ENCODE measurements at places on chromosomes 12 and 14.

DNA sequence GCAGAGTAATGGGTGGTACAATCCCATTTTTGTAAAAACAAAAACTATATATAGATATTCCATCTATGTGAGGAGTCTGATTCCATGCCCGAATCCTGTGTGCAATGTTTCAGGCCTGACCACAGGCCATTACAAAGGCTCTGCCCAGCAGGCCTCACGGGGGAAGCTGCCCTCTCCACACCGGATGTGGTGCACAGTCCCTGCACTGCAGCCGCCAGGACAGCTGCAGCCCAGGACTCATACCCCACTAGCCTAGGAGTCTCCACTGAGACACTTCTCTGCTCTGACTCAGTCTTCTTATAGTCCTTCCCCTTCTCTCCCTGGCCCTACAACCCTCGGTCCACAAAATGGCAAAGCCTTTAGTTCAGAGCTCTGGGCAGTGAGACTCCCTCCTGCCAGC is 190.4 kb downstream of the PPM1H start:
- no peak for DNase-seq

DNA sequence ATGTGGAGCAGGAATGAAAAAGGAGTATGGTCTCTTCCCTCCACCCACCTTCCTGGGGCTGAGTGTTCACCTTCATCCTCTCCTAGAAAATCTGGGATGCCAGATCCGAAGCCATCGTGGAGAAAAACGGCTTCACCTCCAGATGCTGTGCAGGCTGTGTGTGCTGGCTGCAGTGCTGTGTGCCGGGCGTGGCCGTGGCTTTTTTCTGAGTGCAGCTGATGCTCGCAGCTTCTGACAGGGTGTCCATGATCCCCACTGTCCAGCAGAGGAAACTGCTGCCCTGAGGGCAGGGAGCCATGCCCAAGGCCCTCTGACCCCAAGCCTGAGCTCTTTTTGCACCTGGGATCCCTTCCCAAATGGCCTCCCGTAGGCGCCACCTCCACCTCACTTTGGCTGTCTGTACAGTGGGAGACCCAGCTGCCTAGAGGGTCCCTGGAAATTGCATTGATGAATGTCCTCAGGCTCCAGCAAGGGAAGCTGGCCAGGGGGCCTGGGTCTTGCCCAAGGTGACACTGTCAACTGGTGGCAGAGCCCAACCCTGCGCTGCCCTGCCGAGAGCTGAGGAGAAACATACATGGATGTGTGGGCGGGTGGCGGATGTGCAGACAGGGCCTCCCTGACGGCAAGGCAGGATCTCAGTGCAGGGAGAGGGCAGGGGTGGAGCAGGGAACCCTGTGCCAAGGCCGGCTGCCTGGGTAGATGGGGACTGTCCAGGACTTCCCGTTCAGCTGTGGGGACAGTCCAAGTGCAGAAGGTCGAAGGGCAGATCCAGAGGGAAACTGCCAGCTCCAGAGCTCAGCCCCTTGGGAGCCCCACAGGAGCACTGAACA is 53.3 kb downstream of the BEGAIN start:
- no peak for DNase-seq

DNA sequence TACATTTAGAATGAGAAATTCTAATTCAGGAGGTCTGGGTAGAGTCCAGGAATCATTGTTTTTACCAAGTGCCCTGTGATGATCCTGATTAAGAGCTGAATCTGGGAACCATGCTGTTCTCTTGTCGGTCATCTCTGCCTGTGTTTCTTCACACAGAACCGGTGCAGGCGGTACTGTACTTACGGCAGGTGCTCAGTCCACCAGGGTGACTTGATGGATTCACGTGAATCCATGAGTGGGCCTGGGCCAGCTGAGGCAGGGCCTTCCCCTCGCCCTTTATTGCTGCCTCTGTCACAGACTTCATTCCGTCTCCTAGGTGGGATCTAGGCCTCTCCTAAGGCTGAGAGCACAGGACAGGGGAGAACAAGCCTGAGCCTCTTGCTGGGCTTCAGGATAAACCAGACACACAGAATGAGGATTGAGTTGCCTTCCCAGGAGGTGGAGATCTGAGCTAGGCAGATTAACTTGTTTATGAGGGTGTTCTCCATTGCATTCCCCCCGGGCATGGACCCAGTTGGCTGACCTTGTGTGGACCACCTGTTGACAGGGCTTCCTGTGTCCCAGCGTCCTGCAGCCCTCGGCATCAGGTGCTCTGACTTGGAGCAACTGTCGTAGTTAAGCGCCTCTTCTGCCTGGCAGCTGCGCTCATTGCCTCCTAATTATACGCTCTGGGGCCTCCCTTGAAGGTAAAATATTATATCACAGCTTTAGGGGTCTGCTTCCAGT is 42.1 kb downstream of the B4GALNT3 start:
- DNase-seq, result no peak

DNA sequence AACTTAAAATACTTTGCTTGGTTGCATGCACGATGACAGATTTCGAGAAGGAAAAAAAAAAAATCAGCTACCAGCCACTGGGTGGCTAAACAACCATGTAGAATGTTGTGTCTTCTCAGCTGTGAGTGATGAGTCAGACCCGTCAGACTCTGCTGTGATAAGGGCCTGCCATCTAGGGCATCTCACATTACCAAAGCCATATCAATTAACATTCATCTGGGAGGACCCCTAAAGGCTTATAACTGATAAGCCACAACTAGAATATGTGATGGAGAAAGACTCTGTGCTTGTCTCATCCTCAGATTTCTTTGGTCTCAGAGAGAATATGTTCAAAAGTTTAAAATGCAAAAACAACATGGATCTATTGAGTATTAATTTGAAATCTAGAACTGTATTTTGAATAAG is 111.5 kb downstream of the PAX9 start:
- DNase-seq, result no peak
